ENCODE measurements at places on chromosomes 5 and 9.

- no peak for DNase-seq
These were observed 270.5 kb upstream of the CD180 start for GRCh38 chr5:67467110-67467509.

DNA sequence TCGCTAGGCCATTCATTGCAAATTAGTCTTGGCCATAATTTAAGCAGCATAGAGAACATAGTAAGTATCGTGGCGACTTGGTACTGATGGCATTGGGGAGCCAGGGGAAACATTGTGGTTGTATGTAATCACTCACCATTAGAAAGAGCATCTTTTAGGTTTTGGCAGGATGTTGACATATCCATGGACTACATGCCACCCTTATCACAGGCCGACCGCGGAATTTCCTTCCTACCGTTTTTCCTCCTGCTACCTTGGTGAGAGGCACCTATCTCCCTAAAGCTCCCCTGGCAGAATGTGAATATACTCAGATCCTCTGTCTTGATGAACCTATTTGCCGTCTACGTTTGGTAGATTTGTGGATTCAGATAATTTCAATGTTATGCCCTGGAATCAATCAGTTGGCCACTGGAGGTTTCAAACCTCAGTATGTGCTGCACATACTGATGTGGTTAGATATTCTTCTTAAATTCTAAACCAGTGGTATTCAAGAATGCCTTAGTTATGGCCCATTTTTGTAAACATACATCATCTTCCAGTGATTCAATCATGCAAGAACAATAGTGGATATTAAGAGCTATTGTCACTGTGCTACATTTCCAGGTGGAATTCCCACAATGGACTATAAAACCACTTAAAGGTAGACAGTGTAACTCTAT is 271.0 kb upstream of the HAPLN1 start:
- DNase-seq, result no peak

- no peak for DNase-seq
These were observed 16.6 kb downstream of the KCNIP1 start for GRCh38 chr5:170520372-170520771.

GRCh38 chr9:88978034-88978433 is 13.2 kb upstream of the S1PR3 start:
- DNase-seq, result no peak

- no peak for DNase-seq
These were observed 24.9 kb upstream of the GADD45G start for GRCh38 chr9:89579741-89580385.

- DNase-seq, result peak; percentile 77
These were observed 606 bp downstream of the EEIG1 start for GRCh38 chr9:127980060-127980705.
